Cerebellar nuclear complex (tissue), 1 donor: ENCODE measurements at places on chromosomes 3 and 15.

- DNase-seq, result no peak
Measured at GRCh38 chr3:76700323-76700722, 339.6 kb upstream of the ROBO2 start.

- no peak for DNase-seq
Measured at GRCh38 chr3:61685755-61686154, 124.4 kb downstream of the PTPRG start.

- DNase-seq, result no peak
Measured at GRCh38 chr15:31477851-31478701, 151.4 kb downstream of the KLF13 start.

DNA sequence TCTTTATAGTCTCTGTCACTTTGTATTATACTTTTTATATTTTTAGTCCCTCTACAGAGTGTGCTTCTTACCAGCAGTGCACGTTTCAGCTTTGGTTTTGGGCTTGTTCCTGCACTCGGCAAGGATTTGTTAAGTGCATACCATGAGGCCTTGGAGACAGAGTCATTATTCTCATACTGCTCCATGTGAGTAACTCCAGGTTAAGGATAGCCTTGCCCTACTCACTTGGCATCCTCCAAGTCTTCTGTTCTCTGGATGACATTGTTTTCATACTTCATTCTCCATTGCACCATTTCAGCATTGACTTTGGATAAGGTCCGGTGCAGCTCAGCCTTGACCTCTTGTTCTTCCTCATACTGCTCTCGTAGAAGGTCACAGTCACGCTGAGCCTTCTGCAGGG is 96.4 kb downstream of the MYH15 start:
- no peak for DNase-seq

- DNase-seq, result no peak
Measured at GRCh38 chr3:51718547-51719409, 11.9 kb downstream of the GRM2 start.
